Tibial nerve (tissue), 4 donors: ENCODE measurements at places on chromosomes 2 and 18. TPM values are rescaled to one million over a fixed set of nuclear protein-coding genes. Genes with fewer than 3 reads are reported as not detected.

The MOCOS gene
- 10.2 TPM for total RNA-seq

The RGPD8 gene
- total RNA-seq, result 10.2 TPM

The MBP gene
- 1,485 TPM for total RNA-seq

The CYRIA gene
- total RNA-seq, result 5.7 TPM

The SMAD4 gene
- total RNA-seq, result 158 TPM

GRCh38 chr2:128513961-128514283 lies 195.3 kb upstream of the HS6ST1 start:
- no peak for DNase-seq

DNA sequence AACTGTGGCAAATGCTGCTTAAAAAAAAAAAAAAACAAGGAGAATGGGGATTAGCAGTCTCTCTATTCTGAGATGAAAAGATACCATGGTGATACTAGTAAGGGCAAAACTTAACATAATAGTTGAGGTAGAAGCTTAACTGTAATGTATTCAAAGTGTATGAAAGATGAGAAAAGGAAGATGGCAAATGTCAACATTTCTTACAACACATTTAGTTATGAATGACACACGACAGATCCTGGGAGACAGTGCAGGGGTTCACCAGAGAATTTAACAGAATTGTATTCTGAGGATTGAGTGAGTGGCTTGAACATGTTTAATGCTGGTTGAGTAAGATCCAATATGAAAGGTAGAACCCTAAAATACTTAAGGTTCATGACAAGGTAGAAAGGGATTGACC lies 52.7 kb downstream of the CUL3 start:
- DNase-seq, result no peak

- DNase-seq, result no peak
Observed at GRCh38 chr2:108165729-108166128, 74.0 kb upstream of the SULT1C3 start.

GRCh38 chr2:50315336-50315735 lies 716.6 kb downstream of the NRXN1 start:
- DNase-seq, result no peak

GRCh38 chr2:127498386-127498785 lies 27.9 kb downstream of the IWS1 start:
- no peak for DNase-seq

DNA sequence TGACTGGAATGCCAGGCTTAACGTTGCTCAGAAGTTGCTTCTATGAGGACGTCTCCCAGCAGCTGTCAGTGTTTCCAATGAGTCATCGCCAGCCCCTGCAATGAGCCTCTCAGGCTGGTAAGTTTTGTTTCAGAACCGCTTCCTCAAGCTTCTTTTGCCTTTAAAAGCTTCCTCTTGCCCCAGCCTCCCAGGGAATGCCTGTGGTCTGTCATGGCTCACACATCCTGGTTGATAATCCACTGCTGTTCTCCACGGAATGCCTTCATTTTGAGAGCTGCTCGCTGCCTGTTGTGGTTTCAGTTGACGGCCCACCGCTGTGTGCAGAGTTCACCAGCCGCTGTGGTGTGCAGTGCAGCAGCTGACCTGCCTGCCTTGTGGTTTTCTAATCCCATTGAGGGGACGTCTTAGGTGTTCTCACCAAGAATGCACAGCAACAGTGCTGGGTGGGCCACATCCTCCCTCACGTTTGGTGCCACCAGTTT lies 96.4 kb downstream of the RTP5 start:
- DNase-seq, result no peak

- no peak for DNase-seq
Observed at GRCh38 chr2:54061272-54061671, 54.1 kb upstream of the ACYP2 start.

GRCh38 chr18:55953326-55953725 lies 365.3 kb upstream of the TCF4 start:
- no peak for DNase-seq

GRCh38 chr2:156708051-156708450 lies 271.9 kb downstream of the GPD2 start:
- no peak for DNase-seq

- no peak for DNase-seq
Observed at GRCh38 chr18:50115095-50115494, 79.9 kb downstream of the MYO5B start.
